ENCODE measurements at places on chromosomes 6 and 20.

- peak; percentile 36 for DNase-seq
Measured at GRCh38 chr6:4313044-4313686, 177.8 kb upstream of the ECI2 start.

DNA sequence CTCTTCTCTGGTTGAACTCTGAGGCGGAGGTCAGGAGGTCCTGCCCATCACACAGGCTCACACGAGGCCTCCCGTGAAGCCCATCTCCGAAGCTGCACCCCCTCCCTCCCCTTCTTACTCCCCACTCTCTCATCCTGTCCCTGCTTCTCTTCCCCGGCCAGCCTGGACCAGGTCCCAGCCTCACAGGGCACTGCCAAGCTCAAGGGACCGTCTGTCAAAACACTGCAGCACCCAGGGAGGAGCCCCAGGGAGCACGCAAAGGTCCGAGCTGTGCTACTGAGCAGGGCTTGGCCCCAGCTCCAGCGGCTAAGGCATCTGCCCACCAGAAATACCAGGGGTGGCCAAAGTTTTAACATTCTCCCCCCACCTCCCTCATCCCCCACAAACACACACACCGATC is 70.0 kb downstream of the PSMG4 start:
- no peak for DNase-seq

- no peak for DNase-seq
Measured at GRCh38 chr6:75693534-75693933, 55.5 kb upstream of the MYO6 start.

- DNase-seq = no peak
Measured at GRCh38 chr20:7650086-7650879, 290.0 kb downstream of the HAO1 start.

DNA sequence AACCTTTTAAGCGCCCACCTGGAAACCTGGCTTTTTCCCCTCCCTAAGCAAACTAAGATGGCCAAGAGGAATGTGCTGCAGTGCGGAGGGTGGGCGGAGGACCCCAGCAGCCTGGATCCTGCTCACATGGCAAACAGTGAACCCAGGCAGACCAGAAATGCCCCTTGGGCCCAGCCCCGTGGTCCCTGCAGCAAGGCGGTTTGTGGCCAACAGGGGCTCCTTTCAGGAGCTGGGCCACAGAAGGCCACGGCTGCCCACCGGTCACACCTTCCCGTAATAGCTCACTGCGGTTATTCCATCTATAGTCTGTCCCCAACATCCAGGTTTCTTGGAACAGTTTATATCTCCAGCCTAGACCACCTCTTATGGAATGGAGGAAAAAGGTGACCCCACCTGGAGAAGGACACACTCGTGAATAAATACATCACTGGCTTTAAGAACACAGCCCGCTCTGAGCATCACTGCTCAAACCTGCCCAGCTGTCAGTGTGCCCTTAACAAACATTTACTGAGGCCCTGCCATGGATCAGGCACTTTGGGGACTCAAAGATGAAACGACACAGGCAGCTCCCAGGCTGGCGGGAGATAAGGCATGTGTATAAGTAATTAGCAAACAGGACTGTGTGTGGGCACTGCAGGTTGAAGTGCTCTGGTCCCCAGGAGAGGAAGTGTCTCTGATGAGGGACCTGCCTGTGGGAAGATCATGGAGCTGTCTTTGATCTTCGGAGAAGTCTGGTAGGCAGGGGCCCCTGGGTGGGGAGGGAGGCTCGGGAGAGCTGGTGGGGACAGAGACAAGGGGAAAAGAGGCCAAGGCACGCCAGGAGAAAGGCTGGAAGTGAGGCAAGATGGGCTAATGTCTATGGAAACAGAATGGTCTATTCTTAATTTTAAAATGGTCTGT is 3.2 kb upstream of the TUBB1 start:
- no peak for DNase-seq

DNA sequence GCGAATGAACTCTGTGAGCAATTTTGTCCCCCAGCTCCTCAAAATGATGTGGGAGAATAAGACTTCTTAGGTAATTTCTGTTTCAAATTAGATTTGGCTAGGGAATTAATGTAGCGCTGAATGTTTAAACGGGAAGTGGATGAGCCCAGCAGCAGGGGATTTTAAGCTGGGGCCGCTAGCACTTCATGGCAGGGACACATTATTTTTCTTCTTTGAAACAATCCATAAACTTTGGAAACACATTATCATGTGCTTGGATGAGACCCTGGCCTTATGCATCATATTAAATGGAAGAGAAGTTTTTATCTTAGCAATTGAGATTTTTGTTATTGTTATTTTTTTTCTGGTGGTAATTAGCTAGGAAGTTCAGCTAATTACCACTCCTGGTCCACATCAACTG is 74.2 kb upstream of the FUCA2 start:
- DNase-seq = no peak
